Osteocyte (in vitro differentiated cells): ENCODE measurements at places on chromosomes 3 and 15.

DNA sequence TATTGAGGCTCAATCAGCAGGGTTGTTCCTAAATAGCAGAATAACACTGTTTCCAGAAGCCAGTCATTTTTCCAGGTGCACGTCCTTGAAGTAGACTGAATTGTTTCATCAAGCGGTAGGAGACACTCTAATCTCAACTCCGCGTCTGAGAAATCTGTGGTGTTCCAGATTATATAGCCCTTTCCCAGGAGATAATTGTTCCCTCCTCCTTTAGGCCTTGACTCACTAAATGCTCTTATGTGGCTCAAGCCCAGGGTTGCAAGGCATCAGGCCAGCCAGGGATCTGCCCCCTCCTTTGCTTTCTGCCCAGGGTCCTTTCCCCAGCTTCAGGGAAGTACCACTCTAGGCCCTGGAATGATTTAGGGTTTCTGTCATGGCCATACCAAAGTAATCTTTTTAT, 5.7 kb upstream of the HLTF start:
- no peak for DNase-seq

DNA sequence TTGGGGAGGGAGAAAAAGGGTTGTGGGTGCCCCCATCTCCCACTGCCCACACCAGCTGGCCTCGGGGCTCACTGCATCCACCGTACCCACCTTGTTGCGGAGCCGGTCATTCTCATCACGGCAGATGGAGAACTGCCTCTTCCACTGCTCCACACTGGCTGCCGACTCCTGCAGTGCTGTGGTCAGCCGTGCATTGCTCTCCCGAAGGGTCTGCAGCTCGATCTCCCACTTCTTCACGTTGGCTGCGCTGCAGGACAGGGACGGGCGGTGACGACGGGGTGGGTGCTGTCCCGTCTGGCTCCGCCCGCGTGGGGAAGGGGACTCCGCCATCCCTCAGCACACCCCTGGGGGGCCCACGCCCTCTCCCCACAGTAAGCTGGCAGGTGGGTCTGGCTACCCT, 45.1 kb downstream of the WHAMM start:
- peak; percentile 75 for DNase-seq

DNA sequence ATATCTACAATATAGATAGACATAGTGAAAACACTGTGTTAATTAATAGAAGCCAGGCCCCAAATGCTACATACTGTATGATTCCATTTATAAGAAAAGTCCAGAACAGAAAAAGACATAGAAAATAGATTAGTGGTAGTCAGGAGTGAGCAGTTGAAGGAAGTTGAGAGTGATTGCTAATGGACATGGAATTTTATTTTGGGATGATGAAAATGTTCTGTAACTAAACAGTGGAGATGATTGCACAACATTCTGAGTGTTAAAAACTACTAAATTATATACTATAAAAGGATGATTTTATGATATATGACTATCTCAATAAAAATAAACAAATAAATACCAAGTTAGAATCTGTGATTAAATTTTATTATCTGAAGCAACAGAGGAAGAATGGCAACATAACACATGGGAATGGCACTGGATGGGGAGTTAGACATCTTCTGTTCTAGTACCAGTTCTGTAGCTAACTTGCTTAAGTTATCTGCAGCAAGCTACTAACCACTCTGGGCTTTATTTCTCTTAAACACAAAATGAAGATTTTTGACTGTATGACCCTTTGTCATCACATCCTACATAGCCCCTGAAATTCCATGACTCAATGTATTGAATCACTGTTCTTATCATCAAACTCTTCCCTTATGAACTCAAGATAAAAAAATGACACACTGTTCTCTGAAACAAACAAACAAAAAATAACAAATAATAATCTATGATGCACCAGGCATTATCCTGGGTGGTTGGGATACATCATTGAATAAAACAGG, 612.7 kb downstream of the TBL1XR1 start:
- DNase-seq = no peak

DNA sequence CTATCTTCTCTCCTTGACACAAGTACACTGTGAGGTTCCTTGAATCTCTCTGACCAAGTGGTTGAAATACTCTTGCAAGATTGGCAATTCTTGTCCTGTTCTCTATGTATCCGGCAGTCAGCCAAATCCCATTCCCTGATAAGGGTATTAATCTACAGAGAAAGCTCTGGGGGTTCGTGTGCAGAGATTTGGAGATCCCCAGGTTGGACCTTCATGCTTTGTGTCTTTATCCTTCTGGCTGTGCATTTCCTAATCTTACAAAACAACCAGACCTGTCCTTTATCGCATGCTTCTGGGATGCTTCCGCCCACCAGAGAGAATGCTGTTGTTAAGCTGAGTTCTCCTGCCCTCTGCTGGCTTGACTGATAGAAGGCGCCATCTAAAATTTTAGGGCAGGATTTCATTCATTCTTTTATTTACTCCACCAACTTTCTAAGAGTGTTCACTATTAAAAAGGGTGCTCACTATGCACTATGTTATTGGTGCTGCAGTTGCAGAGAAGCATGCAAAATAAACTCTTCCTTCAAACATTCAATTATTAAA, 8.6 kb upstream of the SST start:
- no peak for DNase-seq

GRCh38 chr15:89674526-89674925, 4.6 kb downstream of the PLIN1 start:
- DNase-seq = no peak

DNA sequence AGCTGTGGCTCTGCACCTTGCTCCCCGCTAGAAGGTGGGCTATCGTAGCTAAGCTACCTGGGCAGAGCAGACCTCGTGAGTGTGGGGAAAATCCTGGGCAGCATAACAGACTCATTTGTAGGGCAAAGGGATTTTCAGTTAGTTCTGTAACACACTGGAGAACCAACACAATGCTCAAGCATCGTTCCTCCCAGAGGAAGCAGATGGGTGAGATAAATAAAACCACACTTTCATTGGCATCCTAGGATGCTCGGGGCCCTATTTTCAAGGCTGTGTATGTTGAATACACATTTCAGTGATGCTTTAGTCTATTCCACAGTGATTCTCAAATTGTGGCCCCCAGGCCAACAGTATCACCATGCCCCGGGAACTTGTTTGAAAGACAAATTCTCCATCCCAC, 20.0 kb downstream of the LIPC start:
- DNase-seq = no peak

DNA sequence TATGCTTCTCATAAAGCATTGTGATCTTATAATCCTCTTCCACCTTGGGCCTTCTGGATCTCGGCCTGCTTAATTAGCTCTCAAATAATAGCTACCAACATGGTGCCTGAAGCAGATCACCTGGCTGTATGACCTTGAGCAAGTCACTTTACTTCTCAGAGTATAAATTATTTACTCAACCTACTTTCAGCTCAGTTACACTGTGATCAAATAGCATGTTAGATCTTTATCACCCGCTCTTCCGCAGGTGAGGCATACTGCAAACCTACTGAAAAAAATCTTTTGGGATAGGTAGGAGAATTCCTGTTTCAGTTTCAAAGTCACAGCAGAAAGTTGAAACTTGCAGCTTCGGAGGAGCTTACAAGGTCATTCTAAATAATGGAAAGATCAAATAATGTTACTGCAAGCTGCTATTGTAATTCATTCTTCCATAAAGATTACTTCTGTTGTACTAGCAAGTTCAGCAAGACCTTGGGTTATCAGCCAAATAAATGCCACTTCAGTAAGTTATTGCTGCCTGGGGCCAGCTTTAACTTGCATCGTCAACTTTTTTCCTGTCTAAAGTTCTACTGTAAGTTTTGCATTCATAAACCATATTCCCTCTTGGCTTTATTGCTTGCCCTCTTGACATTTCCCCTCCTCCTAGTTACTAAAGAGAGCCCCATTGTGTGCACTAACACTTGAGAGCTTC, 268.4 kb upstream of the ATP11B start:
- no peak for DNase-seq

DNA sequence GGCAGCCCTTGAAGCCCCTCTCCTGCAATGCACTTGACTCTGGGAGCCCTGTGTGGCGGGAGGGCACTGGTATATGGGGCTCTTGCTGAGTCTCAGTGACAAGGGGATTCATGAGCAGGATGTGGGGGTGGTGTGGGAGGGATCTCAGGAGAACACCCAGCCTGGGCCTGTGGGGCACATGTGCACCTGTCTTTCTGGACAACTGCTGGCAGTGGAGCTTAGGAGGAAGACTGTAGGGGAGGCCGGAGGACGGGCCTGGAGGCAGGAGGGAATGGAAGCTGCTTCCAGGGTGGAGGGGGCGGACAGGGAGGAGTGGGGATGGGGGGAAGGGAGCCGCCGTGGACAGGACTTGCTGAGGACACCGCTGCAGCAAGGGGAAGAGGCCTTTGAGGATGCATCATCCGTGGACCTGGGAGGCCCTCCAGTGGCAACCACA, 10.8 kb upstream of the SNRPA1 start:
- DNase-seq = peak; percentile 59

- no peak for DNase-seq
These were observed 69.5 kb downstream of the FAIM start for GRCh38 chr3:138678086-138678485.

DNA sequence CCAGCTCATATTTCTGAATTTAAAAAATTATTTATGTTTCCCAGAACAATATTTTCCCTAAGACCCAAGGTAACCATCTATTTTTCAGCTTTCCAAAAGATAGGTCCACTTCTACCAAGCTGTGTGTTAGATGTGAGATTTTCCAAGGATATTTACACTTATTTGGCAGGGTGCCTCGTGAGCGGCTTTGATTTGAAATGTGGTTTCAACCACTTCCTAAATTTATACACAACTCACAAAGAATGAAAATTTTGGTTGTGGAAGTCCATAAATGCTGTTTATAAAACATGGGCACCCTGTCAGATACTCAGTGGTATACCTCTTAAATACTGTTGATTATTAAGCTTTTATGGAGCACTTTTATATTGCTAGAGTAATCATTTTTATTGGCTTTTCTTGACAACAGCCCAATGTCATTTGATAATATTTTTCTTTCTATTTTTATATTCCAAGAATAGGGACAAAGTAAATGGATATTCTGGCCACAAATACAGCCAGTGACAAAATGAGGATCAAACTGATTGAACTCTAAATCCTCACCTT, 57.6 kb downstream of the GAP43 start:
- no peak for DNase-seq

GRCh38 chr3:71537211-71537611, 46.3 kb downstream of the FOXP1 start:
- peak; percentile 86 for DNase-seq

GRCh38 chr3:38028621-38029361, 651 bp downstream of the PLCD1 start:
- no peak for DNase-seq

GRCh38 chr15:74396445-74397238, 29.2 kb upstream of the CYP11A1 start:
- DNase-seq = no peak

DNA sequence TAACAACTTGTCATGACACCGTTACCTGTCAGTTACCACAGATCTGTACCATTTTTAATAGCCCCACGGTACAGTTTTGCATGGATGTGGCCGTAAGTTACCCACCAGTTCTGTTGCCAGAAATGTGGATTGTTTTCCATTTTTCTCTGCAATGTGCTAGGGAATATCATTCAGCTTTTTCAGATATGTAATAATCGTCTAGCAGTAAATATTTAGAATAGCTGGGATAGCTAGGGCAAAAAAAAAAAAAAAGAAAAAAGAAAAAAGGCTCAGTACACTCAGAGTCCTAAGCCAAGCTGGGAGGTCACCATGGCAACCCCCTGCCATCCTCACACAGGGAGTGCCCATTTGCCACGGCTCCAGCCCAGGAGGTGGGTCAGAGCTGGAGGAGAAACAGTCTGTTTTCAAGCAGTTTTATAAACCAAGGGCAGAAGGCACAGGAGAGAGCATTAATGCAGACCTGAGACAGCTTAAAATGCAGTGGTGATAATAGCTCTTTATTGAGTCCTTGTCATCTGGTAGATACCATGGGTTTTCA, 25.2 kb downstream of the PAQR5 start:
- no peak for DNase-seq

- no peak for DNase-seq
These were observed 28.8 kb upstream of the GLCE start for GRCh38 chr15:69131362-69132220.

GRCh38 chr15:79516155-79516554, 84.0 kb downstream of the MINAR1 start:
- no peak for DNase-seq

DNA sequence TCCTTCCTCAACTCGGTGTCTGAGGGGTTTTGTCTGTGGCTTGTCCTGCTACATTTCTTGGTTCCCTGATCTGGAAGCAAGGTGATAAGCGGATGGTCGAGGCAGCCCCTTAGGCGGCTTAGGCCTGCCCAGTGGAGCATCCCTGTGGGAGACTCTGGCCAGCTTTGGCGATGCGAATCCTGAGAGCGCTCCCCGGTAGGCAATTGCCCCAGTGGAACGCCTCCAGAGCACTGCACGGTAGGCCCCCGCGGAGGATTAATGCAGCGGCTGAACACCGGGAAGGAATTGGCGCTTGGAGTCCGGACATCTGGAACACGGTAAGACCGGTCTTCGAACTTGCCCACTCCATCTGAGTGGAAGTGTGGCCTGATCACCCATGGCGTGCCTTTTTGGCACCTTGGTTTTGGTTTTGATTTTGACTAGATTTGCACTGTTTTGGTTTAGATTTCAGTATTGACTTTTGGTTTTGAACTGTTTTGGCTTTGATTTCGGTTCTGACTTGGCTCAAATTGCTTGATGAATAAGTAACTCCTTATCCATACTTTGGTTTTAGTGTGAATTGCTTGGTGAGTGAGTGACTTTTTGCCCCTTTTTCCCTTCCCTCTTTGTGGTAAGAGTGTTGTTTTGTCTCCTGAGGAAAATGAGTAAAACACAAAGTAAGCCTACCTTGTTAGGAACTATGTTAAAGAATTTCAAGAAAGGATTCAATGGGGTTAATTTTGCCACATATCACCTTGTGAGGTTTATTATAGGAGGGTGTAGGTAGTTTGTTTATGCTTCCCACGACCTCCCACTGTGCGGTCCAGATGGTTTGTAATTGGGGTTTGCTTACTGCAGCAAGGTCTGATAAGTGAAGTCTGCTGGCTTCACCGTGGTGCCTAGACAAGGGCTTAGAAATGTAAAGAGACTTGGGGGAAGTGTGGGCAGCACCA, 27.1 kb upstream of the GPR156 start:
- no peak for DNase-seq

GRCh38 chr3:178982137-178982536, 89.5 kb downstream of the ZMAT3 start:
- no peak for DNase-seq

DNA sequence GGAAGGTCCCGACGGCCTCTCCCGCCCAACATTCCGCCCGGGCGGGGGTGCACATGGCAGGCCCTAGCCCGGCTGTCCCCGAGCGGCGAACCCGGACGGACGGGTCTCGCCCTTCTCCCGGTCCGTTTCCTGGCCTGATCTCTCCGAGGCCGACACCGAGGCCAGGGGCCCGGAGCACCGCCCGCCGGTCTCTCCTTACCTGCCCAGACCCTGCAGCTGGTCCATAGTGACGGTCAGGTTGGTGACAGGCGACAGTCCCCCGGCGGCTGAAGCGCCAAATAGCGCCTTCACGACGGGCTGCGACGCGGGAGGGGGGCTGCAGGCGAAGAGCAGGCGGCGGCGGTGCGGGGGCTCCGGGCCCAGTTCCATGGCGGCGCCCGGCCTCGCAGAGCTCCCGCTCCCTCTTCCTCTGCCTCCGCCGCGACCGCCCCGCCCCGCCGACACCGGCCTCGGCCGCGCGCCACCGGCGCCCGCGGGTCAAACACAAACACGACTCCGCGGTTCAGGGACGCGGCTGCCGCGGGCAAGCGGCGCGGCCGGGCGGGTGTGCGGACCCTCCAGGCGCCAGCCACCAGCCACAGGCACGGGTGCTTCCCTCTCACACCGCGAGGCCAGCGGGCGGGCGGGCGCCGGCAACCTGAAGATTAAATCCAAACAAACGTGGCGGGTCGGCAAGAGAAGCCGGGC, 495 bp downstream of the CDC25A start:
- DNase-seq = peak; percentile 89
